HS-5 (cell line): ENCODE measurements at places on chromosomes 16 and 17.

DNA sequence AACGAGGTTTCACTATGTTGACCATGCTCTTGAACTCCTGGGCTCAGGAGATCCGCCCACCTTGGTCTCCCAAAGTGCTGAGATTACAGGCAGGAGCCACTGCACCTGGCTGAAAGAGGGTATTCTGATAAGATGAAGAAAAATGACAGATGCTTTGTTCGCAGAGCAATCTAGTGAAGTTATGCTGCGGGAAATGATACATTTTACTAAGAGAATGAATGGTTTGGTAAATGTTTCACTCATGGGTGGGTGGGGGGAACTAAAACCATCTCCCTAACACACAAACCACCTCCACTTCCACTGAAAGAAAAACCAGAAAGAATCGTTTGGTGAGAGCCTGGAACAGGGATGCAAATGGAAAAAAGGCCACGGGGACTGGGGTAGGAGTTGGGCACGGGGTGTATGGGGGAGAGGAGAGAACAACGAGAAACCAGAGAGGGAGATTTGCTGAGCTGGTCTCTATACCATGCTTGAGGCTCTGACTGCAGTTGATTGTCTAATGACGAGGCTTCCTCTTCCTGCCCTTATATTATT is 19.0 kb upstream of the XYLT2 start:
- no peak for DNase-seq

- DNase-seq: no peak
Measured at GRCh38 chr17:7717756-7718350, 309 bp downstream of the DNAH2 start.

DNA sequence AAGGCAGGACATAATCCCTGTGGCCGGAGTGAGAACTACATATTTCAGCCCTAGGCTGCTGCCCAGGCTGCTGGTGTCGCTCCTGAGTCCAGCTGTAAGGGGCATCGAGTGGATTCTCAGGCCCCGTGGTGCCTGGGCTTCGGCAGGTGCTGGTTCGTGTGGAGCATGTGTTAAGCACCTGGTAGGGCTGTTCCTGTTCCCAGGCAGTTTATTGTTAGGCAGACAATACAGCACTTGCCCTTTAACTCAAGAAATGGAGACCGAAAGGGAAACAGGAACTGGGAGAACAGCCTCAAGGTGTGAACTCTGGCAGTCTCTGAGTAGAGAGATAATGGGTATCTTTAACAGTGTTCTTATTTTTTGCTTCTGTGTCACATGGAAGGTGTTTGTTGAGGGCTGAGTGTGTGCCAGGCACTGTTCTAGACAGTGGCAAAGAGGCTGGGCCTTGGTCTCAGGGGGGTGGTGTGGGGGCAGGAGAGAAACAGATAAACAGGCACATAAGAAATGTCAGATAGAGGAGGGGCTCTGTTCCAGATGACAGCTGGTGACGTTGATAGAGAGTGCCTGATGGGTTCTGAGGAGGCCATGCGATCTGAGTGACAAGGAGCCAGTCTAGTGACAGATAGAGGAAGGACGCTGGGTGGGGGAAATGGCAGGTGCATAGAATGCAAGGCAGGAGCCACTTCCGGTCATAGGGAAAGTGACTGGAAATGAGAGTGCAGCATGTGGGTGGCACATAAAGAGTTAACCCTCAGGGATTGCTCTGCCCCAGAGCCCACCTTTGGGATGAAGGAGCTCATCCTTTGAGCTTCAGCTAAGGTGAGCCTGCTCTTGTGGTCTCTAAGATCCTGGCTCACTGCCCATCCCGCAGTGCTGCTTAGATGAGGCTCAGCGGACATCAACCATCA is 33.8 kb downstream of the EPN2 start:
- no peak for DNase-seq

DNA sequence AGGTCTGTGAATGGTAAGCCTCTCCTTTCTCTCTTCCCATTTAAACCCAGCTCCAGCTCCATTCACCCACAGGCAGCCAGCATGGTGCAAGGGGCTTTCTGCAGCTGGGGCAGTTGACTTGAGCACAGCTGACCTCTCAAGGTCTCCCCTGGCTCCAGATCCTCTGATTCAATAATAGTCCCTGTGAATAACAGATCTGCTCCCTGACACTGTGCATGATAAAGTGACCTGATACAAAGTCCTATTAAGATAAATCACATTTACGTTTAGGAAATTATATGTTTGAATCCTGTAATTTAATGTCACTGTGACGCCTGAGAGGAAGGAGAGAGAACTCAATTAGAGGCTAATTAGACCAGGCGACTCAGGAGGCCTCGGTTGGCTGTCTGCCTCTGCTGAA is 540.4 kb upstream of the CDH11 start:
- no peak for DNase-seq

GRCh38 chr17:36749493-36749892 is 148.1 kb downstream of the MRM1 start:
- DNase-seq: no peak

DNA sequence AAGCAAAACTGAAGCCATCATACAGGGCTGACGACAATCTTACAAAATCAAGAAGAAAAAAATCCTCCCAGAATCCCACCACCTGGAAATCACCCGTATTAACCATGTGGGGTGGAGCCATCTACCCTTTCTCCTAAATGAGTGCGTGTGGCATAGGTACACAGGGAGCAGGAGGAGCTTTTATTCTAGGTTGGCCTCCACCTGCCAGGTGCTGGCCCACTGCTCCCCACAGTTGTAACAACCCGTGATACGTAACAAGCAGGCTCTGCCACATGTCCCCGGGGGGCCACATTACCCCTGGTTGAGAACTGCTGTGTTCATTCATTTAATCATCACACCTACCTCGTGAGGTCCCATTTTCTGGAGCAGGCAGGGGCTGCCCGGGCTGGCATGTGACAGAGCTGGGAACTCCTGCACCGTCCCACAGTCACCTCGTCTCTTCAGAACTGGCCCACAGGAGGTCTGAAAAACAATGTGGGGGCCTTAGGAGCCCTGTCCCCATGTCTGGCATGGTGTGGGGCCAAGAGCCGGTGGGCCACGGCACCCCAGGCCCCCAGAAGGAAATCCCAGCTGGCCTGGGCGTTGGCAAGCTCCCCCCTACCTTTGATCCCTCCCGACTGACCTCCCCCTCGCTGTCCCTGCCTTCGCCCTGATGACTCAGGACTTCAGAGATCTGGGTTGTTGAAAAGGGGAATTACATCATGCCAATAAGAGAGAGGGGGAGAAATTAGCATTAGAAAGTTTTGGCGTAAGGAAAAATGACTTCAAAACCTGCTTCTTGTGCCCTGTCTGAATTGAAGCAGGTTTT is 12.9 kb downstream of the CMIP start:
- DNase-seq: no peak

- DNase-seq: no peak
Measured at GRCh38 chr17:42591411-42591810, 13.9 kb upstream of the PSMC3IP start.

DNA sequence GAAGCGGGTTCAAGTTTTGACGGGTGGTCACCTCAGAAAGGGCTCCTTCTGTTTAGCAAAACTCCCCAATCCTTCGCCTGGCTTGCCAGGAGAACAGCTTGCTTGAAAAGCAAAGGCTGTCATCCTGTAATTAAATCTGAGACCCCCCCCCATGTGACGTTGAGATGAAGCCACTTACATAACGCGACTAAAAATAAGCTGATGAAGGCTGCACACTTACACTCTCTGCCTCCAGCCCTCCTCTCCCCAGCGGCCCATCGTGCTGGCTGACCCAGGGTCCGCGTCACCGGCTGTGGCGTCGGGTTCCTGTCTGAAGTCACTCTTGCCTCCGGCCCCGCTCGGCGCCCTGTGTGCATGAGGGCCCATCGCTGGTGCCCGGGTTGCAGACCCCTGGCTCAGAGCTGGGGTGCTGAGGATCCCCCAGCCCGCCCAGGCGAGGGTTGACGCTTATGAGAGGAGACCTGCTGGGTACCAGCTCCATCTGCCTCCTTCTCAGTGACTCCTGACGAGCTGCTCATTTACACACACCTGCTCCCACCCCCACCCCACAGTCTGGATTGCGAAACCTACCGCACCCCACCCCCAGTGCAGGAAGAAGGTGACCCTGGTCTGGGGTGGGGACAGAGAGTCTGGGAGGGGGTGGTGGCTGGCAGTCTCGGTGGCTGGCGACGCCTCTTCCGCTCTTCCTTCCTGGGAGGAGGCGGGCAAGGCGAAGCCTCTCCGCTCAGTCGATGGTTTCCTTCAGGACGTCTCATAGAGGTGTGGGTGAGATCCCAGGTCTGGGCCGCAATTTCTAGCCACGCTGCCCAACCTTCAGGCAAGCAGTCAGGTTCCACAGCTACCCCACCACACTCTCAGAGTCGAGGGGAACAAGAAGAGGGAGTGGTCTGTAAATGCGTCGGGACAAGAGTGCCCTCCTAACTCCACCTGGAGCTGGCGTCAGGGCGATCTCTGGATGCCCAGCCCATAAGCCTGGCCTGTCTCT is 3.1 kb upstream of the BAIAP2 start:
- no peak for DNase-seq

DNA sequence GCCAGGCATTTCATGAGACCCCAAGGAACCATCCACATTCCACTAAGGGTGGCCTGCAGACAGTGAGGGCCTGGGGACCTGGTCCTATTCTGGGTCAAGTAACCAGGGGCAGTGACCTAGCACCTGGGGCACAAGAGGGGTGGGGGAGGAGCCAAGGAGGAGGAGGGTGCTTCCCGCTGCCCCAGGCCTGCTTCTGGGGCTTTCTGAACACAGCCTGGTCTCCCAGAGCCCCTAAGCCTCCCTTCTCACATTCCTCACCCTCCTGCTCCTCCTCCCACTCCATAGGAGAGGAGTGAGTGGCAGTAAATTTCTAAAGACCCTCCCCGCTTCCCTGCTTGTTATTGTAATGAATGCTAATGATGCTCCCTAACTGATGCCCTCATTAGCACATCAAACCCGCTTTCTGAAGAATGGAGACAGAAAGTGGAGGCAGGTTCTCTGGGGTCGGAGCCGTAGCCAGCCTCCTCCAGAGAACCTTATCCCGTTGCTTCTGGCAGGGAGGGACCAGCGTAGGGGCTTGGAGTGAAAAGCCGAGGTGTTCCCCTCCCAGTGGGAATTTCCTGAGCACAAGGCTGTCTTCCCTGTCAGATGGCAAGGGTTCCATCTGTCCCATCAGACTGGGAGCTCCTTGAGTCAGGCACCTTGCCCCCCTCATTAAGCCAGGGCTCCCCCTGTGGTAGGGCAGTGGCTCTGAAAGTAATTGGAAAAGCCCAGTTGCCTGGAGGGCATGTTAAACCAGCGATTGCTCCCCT is 3.7 kb upstream of the SRCIN1 start:
- no peak for DNase-seq

- DNase-seq: no peak
Measured at GRCh38 chr17:14302091-14302430, 1.2 kb downstream of the HS3ST3B1 start.

DNA sequence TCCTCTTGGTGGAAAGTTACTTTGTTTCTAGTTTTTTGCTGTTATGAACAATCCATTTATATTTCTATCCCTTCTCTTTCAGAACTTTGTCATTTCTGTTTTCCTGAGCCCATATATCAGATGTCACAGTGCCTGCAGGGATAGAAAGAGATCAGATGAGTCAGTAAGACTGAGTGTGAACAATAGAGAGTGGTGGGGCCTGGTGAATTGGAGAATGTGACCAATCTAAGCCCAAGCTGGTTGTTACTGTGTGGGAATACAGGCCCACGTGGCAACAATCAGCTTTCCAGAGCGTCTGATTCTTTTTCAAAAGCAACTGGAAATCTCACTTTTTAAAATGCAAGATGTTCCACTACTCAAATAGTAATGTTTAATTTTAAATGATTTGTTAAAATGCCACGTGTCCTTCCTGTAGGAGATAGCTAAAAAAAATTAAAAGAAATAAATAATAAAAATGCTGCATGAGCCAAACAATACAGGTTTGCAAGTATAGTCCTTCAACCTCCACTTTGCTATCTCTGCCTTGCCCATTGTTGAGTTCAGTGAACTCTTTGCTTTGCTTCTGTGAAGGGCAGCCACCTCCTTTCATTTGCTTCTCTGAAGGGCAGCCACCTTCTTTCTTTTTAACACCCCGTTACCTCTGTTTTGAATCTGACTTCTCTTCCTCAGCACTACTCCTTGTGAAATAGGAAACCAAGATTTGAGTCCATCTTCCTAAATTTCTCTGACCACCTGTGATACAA is 9.6 kb downstream of the DCTN5 start:
- DNase-seq: no peak

DNA sequence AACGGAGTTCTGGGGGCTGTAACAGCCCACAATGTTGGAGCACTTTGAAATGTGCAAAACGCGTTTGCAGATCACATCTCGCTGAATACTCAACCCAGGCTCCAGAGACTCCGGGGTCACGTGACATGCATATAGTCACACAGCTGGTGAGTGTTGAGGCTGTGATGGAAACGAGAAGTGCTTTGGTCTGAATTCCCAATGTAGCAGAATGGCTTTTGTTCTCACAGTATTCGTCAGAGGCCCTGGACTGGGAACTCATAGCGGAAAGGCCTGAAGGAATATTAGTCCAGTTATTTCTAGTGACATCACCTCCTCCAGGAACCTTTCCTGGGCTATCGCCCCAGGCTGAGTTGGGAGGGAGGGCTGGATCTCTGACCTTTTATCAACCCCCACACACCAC is 95.8 kb upstream of the CRHR1 start:
- no peak for DNase-seq

GRCh38 chr17:49843774-49844350 is 4.0 kb downstream of the TAC4 start:
- DNase-seq: no peak

GRCh38 chr16:68219725-68220351 is 16.1 kb downstream of the ESRP2 start:
- DNase-seq: no peak

DNA sequence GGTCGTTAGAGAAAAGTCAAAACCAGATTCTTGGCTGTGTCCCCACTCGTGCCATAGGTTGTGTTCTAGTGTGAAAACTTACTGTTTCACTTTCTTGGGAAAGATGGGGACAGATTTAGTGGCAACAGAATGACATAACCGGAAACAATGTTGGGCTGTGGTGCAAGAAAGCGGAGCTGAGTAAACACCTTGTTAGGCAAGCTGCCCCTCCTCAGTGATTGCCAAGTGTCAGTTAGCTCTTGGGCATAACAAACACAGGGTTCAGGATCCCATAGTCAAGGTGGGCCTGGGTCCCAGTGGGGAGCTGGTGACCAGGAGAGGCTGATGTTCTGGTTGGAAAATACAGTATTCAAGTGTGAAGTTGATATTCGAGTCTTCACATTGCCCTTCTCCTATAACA is 15.4 kb downstream of the UBN1 start:
- DNase-seq: no peak

DNA sequence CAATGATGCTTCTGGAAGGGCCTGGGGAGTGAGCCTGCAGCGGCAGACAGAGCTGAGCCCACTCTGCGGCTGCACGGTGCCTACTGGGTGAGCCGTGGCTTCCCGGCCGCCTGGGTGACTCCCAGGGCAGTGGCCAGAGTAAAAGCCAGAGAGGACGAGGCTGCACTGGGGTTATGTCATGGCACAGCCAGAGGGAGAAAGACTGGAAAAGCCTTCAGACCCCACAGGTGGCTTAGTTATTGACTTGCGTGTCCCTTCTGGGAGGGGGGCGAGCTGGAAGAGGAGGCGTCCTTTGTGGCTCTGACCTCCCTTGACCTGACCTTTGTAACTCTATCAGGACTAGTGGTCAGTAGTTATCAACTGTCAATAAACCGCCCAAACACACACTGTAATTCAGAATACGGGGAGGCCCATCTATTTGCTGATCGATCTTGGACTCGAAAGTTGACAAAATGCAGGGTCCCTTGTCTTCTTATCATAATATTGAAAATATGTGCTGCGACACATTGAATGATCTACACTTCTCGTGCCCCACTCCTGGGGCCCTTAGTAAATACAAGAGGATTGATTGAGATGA is 385.9 kb upstream of the ZFHX3 start:
- no peak for DNase-seq
